ENCODE measurements at places on chromosomes 12 and 14.

DNA sequence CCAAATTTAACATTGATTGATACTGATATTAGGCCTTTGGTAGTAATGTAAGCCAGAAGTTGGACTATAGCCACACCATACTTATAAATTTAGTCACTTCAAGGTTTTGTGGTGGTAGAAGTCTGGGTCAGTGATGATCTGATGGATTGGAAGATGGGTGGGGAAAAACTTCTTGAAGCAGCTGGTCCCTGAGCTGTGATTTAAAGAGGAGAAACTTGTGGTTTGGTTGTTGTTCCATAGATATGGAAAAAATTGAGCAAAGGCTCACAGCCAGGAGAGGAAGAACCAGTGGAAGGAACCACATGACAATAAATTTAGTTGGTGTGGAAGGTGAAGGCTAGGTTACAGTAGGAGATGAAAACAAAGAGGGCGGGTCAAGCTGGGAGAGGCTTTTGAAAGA, 26.1 kb downstream of the PTHLH start:
- no peak for DNase-seq

GRCh38 chr12:95003921-95004272, 400 bp upstream of the NDUFA12 start:
- DNase-seq: no peak

DNA sequence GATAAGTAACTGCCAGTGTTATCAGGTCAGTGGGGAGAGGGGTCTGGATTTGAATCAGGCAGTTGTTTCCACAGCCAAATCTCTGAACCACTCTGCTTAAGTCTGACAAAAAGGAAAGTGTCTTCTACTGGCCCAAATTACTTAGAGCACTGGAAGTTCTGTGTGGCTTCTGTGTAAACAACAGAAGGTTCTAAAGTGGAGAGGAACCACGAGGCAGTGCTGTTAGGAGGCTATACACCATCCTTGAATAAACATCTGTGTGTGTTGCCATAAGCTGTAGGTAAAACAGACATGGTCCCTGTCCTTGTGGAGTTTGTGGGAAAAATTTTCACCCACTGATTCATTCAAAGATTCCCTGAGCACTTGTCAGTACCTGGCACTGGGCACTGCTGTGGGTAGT, 50.0 kb downstream of the GALNT4 start:
- DNase-seq: no peak

- DNase-seq: no peak
These were observed 151.0 kb upstream of the ATP2B1 start for GRCh38 chr12:89859508-89860220.

Measured in NCI-H1092 (cell line).